Activated CD4-positive, alpha-beta memory T cell treated with anti-CD3 and anti-CD28 coated beads for 36 hours (primary cell): ENCODE measurements at places on chromosomes 3 and 15. TPM values are rescaled to one million over a fixed set of nuclear protein-coding genes. Genes with fewer than 3 reads are reported as not detected.

The LRTM1 gene
- total RNA-seq = not detected

The PCOLCE2 gene
- total RNA-seq = 0.57 TPM

The DNAH12 gene
- total RNA-seq = not detected

The RHOV gene
- 0.53 TPM for total RNA-seq

DNA sequence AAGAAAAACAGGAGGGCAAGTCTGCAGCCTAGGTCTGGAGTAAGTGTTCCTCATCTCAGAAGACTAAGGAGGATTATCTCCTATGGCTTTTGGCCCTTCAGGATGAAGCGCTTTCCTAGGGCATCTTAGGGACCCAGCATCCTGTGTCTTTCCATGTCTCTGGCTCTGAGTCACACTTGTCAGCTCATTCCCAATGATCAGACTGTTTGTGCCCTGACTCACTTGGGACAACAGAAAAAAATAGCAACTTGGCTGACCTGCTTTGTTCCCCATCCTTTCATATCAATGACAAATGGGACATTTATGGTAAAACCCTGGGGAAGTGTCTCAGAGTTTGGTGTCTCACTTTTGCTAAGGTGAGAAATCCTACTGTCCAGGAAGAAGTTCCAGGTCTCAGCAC is 76.2 kb upstream of the OXTR start:
- no peak for DNase-seq

DNA sequence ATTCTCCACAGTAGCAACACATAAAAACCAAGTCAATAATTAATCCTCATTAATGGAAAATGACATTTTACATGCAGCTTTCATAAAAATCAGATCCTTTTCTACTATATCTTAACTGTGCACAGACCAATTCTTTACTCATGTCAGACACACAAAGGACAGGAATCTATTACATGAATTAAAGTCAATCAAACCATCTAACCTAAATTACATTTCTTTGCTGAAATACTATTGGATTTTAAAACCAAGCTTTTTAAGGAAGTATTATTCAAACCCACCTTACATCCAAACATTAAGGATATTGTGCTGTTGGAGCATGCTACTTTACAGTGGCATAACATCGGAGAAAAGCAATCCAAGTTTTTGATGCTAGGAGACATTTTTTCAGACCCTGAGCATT is 72.8 kb downstream of the DLG1 start:
- no peak for DNase-seq

DNA sequence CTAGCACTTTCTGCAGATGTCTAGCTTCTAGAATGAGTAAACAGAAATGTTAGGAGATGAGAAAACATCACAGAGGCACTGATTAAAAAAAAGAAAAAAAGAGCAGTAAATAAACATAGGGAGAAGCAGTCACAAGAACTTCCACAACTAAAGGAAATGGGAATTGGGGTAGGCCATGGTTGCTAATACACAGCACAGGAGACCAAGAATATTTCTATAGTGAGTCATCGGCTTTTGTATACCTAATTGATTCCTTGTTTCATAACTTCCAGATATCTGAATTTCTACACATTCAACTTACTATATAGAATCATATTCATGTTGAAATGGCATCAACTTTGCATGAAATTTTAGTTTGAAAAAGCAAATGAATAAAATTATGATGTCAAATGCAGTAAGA is 47.3 kb upstream of the TCF12 start:
- no peak for DNase-seq

DNA sequence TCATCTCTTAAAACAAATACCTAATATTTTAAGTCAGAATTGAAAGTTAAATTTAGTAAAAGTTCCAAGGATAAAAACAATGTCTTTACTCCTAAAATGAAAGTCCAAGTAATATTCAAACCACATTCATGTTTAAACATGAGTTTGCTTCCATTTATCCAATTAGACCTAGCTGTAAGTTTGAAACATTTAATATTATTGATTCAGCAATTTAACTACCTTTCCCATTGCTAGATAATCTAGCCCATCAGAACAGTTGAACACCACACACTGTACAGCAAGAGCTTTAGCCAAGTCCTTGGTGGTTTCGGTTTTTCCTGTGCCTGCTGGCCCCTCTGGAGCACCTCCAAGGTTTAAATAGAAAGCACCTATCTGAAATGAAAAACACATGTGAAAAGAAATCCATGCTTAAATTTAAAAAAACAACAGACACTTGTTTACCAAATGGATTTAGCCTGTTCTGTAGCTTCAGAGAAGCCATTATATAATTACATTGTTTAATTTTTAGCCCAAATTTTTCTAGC is 97.8 kb downstream of the DNAH12 start:
- DNase-seq = no peak

GRCh38 chr3:142148044-142148791 is 1.1 kb downstream of the TFDP2 start:
- DNase-seq = no peak
